T-helper 1 cell (primary cell): ENCODE measurements at places on chromosomes 11 and 22.

- no peak for DNase-seq
Observed at GRCh38 chr11:111528557-111528956, 12.0 kb upstream of the LAYN start.

- DNase-seq = no peak
Observed at GRCh38 chr11:94938095-94939055, 35.0 kb downstream of the CWC15 start.

GRCh38 chr11:1568441-1568911 is 3.6 kb downstream of the DUSP8 start:
- no peak for DNase-seq

GRCh38 chr22:41524809-41525449 is 19.3 kb downstream of the POLR3H start:
- DNase-seq = peak; percentile 62

- DNase-seq = no peak
Observed at GRCh38 chr11:69572861-69573260, 68.1 kb upstream of the CCND1 start.

DNA sequence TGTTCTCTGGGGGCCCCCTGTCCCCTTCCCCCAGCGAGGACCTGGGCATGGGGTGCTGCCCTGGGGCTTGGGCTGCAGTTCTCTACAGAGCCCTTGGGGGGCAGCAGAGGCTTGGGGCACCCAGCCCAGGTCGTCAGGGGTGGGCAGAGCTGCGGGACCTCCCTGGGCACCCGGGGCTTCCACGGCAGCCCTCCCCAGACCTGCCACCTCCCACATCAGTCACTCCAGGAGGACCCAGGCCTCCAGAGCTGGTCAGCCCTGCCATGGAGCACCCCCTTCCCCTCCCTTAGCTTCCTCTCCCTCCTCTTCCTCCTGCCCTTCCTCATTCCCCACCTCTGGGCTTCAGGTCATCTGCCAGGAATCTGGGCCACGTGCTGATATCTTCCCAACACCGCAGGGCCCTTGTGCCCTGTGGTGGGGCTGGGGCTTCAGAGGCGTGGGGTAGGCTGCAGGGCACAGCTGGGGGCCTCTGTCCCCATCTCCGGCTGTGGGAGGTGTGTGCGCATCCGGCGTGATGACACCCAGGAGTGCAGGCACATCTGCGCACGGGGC is 5.8 kb downstream of the TSPAN4 start:
- DNase-seq = peak; percentile 46

DNA sequence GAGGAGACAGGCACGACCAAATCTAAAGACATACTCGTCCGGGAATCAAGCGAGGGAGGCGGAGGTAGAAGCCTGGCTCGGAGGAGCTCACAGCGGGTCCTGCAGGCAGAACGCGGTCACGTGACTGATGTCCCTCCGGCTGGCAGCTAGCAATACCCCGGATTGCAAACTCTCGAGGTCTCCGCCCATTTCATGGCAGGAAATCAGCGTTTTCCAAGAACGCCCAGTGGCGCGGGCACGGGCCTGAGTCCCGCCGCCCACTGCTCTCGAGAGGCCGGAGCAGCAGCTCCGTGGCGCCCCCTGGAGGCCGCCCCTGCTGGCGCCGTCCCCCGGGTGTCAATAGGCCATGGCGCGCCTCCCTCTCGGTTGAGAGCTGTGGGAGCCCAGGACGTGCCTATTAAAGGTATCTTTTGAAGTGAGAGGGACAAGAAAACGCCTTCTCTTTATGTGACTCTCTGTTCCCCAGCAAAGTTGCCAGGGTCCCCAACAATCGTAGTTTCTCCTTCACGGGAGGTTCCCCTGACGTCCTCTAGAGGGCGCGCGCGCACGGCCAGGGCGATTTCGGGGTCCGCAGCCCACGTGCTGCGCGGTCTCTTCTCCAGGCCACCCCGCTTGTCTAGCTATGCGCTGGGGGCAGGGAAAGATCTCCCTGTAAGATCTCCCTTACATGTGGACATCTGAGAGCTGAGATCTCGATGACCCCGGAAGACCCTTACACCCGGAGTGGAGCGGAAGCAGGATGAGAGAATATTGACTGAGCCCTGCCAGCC is 37.3 kb upstream of the RBFOX2 start:
- peak; percentile 40 for DNase-seq

DNA sequence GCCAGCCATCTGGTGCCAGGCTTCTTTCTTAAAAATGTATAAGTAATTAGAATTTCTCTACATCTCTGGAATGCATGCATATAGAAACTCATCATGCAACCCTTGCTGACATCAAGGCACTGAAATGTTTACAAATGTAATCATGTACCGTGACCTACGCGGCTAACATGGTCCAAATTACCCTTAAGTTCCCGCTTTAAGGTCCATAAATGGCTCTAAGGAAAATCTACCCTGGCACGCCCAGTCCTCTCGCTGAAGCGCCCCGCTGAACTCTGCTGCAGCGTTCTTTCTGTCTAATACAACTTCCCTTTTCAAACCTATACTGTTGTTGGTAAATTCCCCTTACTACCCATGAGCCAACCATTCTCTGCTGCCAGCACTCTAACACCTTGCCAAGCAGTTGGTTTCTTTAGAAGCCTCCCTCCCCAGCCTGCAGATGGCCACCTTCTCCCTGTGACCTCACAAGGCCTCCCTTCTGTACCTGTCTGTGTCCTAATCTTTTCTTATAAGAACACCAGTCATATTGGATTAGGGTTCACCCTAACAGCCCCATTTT is 13.5 kb upstream of the HMOX1 start:
- no peak for DNase-seq

DNA sequence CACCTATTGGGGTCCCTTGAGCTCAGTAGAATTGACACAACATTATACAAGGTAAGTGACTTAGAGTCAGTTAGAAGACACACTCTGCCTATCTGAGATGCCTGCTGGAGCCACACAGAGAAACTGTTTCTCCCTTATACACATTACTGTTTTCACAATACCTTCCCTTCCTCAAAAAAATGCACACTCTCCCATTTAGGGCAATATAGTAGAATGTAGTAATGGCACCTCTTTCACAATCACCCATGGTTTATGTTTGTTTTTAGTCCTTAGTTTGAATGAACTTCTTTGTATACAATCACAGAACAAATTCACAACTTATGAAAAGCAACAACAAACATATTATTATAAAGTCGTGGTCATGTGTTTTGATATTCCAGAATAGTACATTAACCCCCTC is 14.3 kb downstream of the OR52H1 start:
- DNase-seq = no peak

GRCh38 chr11:107566569-107566968 is 1.0 kb upstream of the ALKBH8 start:
- DNase-seq = no peak

DNA sequence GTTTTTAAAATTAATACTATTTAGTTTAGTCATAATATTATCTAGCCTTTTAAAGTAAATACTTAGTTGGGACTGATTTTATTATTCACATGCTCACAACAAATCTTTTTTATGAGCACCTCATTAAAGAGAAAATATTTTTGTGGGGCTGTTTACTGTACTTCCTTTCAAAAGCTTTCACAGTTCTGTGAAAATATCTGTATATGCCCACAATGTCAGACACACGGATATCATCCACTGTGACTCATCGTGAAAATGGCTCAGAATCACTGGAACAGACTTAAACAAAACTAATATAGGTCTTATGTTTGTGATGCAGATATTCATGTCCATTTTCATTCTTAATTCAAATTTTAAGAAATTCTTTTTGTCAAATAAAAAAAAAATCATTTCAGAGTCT is 305.2 kb downstream of the RAB38 start:
- DNase-seq = no peak

- DNase-seq = no peak
Observed at GRCh38 chr11:34427186-34427805, 11.4 kb upstream of the CAT start.
